ENCODE measurements at places on chromosomes 11 and 22.

DNA sequence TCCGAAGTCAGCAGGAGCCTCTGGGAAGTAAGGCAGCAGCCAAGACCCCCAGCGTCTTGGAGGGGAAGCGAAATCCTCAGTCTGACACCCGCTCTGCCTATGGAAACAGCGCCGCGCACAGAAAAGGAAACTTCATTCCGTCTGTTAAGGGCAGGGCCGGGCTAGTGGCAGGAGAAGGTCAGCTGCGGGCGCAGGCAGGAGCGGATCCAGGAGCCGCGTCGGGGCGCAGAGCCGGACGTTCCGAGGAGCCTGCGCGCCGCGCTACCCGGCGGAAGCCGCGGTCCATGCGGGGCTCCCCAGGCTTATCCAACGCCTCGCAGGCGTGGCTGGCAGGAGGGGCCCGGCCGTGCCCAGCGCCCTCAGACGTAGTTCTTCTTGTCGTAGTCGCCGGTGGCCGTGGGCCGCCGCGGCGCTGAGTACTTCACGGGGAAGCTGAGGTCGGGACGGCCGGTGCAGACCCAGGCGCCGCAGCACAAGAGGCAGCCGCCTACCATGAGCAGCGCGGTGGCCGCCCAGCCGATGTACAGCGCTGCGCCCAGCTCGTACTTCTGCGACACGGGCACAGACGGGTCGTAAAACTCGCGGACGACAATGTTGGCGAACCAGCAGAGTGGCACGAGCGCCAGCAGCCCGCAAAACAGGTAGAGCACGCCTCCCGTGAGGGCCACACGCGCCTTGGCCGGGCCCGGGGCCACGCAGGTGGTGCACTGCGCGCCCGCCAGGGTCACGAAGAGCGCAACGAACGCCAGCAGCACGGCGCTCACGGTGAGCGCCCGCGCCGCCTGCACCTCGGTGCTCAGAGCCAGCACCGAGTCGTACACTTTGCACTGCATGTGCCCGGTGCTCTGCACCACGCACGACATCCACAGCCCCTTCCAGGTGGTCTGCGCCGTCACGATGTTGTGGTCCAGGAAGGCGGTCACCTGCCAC lies 705 bp downstream of the CLDN5 start:
- peak; percentile 32 for DNase-seq

DNA sequence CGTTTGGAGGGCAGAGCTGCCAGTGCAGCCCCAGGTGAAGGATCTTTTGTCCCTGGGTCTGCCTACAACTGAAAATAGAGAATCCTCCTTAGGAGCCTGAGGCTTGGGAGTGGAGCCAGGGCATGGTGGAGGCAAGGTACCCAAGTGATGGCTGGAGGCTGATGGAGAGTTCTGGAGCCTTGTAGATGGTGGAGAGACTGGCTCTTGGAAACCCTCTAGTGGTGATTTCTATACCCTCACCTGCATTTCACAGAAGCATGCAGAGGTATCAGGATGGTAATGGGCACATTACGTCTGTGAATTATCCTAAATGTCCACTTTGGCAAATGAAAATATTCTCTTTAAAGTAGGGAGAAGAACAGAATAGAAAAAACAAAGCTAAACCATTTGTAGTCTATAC lies 44.4 kb downstream of the INSC start:
- no peak for DNase-seq

DNA sequence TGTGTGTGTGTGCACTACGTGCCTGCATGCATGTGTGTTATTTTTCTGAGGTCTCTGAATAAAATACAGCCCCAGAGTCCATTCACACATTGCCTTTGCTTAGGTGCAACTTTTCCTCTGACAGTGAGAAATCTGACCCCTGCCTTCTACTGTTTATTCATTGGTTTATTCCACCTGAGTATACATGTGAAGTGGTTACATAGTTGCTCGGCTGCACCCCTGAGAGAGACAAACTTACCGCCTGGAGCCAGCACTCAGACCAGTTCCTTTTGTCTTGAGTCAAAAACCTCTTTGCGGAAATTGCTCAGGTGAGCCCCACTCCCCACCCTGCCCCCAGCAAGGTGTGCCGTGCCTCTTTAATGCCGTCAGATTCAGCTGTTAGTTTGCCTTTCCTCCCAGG lies 363.6 kb downstream of the BRD1 start:
- DNase-seq: no peak

GRCh38 chr22:45837508-45837907 lies 139.5 kb downstream of the WNT7B start:
- DNase-seq: no peak

DNA sequence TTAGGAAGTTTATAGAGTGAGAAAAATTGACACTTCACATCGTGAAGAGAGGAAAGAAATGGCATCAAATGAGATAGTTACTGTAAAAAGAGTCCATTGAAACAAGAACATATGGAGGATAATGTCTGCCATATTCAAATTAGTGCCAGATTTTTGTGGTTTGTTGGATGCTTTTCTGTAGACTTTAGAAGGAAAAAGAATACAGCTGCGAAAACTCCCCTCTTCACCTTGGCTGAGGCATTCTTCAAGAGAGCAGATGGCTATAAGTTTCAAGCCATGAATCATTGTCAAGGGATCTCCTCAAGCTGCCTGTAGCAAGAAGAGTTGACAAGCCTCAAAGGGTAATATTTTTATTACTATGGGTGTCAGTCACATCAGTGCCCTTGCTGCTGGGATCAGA lies 507.4 kb upstream of the RAG2 start:
- no peak for DNase-seq

GRCh38 chr11:16981651-16982194 lies 32.5 kb downstream of the PLEKHA7 start:
- no peak for DNase-seq

- DNase-seq: no peak
Observed at GRCh38 chr11:124108156-124108555, 7.1 kb upstream of the VWA5A start.

DNA sequence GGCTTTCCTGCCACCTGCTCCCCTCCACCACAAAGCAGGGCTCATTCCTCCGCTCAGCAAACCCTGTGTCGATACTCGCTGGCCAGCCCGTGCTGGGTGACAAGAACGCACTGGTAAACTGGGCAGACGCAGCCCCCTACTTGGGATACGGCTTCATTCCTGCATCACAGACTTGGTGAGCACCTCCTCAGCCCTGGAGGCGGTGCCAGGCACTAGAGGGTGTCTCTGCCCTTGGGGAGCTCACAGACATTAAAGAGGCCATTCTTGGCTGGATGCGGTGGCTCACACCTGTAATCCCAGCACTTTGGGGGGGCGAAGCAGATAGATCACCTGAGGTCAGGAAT lies 6.0 kb downstream of the ZDHHC24 start:
- DNase-seq: no peak
